ENCODE measurements at places on chromosomes 3 and 15.

DNA sequence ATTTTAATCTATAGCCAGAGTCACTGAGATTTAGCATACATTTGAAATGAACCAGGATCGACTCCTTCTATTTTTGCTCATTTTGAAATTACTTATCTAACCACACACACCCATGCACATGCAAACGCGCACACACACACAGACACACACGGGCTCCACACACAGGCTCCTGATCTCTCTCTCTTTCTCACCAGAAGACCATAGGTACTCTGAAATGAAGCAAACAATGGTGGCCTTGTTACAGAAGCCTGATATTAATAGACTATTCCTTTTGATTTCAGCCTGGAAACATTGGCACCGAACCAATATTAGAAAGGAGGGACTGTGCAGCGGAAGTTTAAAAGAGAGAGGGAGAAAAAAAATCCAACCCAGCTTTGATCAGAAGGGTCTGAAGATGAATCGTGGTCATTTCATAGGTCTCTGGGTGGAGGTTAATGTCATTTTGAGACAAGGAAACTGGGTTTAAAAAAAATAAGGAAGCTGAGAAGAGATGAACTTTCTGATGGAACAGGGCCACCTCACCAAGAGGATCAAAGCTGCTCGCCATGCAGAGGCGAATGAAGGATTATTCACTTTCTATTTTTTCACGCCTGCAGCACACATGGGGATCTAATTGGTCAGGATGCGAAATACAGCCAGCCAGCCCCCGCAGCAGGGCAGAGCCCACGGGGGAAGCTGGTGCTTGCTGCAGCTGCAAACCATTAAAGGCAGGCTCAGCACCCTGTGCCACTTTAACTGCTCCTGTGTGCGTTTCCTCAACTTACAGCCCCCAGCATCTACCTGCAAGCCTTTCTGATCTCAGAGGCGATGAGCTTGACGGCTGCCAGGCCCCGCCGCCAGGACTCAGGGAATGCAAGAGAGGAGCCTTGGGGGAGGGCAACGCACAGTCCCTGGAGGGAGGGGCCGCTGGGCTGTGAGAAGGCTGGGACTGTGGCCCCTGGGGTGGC lies 88.8 kb downstream of the HES1 start:
- DNase-seq: no peak

DNA sequence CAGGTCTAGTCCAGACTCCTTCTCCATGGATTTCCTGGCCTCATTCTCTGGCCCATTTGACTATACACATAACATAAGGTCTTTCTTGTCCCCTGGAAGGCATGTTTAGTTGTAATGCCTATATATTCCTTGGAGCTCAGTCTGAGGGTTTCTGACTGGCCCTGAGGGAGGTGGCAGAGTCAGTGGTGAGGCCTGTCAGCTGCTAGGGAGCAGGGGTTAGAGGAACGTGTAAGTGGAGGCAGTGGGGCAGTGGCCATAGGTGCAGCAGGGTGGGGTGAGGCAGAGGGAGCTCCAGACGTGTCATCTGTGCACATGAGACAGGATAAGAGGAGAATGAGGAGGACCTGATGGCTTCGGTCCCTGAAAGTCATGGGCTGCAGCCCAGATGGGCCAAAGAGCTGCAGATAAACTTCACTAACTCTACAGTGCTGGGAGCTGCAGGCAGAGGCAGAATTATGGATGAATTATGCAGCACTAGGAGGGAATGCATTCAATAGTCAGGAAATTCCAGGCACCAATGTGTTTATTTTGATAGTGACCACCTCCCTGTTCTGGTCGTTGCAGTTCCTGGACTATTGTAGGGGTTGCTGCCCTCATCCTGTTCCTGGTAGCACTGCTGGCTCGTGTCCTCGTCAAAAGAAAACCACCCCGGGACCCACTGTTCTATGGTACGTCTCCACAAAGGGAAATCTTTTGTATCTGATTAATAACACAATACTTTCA lies 4.9 kb downstream of the TM6SF1 start:
- DNase-seq: peak; percentile 10

DNA sequence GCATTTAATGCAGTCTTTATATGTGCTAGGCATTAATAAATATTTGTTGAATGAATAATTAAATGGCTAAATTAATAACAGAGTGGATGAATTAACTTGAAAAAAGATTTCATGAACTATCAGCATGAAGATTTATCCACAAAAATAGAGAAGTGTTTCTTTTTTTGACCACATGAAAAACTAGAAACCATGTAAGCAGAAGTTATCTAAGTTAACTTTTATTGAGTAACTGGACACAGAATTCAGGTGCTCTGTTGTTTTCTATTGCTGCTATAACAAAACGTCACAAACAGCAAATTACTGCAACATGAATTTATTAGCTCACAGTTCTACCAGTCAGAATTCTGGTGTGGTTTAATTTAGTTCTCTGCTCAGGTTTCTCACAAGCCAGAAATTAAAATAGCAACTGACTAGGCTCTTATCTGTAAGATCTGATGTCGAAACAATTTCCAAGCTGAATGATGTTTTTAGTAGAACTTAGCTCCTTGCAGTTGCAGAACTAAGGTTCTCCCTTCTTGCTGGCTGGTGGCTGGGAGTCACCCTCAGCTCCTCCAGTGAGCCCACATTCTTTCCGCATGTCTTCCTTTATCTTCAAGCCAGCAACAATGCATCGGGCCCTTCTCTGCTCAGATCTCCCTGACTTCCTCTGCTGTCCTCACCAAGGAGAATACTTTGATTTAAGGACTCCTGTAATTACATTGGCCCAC lies 810.2 kb upstream of the ALCAM start:
- peak; percentile 80 for DNase-seq

- no peak for DNase-seq
Measured at GRCh38 chr3:5458526-5458925, 271.0 kb downstream of the EDEM1 start.

- DNase-seq: no peak
Measured at GRCh38 chr15:32642667-32643435, 1.3 kb downstream of the SCG5 start.

GRCh38 chr3:113695786-113696645 lies at the start of gene USF3:
TSS of gene USF3 (minus strand) at chr3:113696642. CDS start at chr3:113674878, 21,764 bp downstream.
- peak; percentile 44 for DNase-seq

DNA sequence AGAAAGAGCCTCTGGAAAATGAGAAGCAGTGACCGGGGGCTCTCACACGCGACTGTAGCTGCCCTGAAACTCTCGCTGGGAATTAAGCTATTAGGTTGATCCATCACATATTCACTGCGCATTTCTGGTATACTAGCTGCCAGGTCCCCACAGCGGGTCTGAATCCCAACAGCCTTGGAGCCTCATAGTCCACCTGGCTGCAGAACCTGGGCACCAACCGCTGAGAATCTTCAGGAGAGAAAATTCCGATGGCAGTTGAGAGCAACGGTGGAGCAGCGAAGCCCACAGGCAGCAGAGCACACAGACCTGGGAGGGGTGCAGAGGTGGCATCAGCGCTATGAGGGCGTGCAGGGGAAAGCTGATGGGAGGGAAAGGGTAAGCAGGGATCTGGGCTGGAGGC lies 75.1 kb downstream of the FAM174B start:
- DNase-seq: no peak

GRCh38 chr15:77898811-77899730 lies 178.4 kb downstream of the TBC1D2B start:
- no peak for DNase-seq

- no peak for DNase-seq
Measured at GRCh38 chr3:53708001-53708621, 138.1 kb downstream of the CHDH start.

GRCh38 chr3:183697610-183698317 lies at the start of gene YEATS2:
TSS of gene YEATS2 (plus strand) at chr3:183697797. CDS start at chr3:183715163, 17,366 bp downstream.
- DNase-seq: peak; percentile 55

- DNase-seq: no peak
Measured at GRCh38 chr3:47761046-47761445, 20.6 kb downstream of the SMARCC1 start.

- peak; percentile 11 for DNase-seq
Measured at GRCh38 chr3:9301091-9301490, 51.6 kb upstream of the SRGAP3 start.

DNA sequence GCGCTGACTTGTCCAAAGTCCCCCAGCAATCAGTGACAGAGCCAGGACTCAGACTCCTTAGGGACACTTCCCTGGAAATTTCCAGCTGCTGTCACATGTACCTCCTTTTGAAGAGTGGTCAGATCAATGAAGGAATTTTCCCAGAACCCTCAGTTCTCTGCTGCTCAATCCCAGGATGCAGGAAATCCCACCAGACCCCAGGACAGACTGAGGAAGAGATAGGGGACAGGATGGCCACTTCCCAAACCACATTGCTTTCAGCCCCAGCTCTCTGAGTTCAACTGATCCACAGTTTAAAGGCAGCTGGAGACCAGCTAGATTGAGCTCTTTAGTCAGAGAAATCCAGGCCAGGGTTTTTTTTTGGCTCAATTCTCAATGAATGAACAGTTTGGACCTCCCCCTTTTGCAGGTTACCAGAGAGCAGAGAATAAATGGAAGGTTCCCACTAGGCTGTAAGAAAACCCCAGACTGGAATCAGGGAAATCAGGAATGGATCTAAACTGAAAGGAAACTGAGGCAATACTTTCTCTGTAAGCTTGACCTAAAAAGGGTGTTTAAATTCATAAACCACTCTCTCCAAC lies 1.5 kb downstream of the CYP1A1 start:
- DNase-seq: peak; percentile 70

DNA sequence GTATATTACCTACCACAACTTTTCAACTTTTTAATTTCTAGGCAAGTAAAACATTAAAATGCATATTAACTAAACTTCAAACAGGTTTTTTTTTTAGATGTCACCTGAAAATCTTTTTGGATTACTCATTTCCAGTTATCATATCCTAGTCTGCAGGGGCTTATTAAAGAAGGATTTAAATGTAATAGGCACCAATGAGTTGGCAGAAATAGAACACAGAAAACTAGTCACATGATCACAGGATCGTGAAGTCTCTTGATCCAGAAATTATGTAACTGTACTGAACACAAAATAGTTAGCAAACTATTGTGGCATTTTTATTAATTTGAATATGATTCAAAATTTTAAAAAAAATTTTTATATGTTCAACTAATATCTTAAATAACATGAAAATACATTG lies 654.4 kb upstream of the NAALADL2 start:
- DNase-seq: no peak

GRCh38 chr15:99361545-99362185 lies 110.4 kb downstream of the LRRC28 start:
- DNase-seq: peak; percentile 48

- DNase-seq: no peak
Measured at GRCh38 chr3:184384856-184385422, 5.1 kb downstream of the CHRD start.

- peak; percentile 90 for DNase-seq
Measured at GRCh38 chr15:85312486-85312885, 67.9 kb upstream of the AKAP13 start.

GRCh38 chr15:68431792-68432401 lies at the start of gene ITGA11:
TSS of gene ITGA11 (minus strand) at chr15:68432163. CDS start at chr15:68432066, 97 bp downstream.
- DNase-seq: peak; percentile 45

GRCh38 chr15:39453620-39454019 lies 127.3 kb upstream of the THBS1 start:
- DNase-seq: no peak

GRCh38 chr3:105613120-105613519 lies 246.4 kb downstream of the ALCAM start:
- peak; percentile 13 for DNase-seq

- DNase-seq: no peak
Measured at GRCh38 chr15:33649217-33649933, 318.9 kb upstream of the CHRM5 start.

DNA sequence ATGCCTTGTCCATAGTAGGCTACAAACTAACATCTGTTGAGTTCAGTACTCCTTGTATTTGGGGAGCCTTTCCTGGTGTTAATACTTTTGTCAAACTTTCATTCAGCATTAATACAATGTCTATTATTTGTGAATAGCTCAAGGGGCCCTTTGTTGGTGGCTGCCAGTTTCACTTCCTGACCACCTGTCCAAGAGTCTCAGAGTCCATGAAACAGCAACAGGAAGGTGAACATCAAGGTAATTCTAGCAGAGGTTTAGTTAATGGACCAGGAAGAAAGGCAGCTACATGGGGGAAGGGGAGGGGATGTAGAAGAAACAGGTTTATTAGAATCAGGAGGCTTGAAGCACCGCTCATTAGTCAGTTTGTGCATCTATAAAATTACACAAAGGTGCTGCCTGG lies 386.9 kb downstream of the PDCD6IP start:
- DNase-seq: no peak

GRCh38 chr3:13012221-13012691 lies 61.0 kb downstream of the IQSEC1 start:
- no peak for DNase-seq

DNA sequence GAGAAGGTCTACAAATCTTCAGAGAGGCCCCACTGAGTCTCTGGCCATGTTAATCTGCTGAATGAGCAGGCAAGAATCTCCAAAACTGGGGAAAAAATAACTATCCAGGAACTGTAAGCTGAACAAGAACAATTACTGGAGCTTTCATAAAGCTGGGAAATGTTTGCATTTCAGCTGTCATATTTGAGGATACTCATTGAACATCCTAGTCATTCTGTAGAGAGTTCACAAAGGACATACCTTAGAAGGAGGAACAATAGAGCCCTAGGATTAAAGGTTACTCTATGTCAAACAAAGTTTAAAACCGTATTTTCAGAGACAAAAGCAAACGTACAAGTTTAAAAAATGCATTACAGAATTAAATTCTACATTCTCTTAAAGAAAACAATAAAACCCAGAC lies 257.5 kb downstream of the SCAPER start:
- DNase-seq: no peak

DNA sequence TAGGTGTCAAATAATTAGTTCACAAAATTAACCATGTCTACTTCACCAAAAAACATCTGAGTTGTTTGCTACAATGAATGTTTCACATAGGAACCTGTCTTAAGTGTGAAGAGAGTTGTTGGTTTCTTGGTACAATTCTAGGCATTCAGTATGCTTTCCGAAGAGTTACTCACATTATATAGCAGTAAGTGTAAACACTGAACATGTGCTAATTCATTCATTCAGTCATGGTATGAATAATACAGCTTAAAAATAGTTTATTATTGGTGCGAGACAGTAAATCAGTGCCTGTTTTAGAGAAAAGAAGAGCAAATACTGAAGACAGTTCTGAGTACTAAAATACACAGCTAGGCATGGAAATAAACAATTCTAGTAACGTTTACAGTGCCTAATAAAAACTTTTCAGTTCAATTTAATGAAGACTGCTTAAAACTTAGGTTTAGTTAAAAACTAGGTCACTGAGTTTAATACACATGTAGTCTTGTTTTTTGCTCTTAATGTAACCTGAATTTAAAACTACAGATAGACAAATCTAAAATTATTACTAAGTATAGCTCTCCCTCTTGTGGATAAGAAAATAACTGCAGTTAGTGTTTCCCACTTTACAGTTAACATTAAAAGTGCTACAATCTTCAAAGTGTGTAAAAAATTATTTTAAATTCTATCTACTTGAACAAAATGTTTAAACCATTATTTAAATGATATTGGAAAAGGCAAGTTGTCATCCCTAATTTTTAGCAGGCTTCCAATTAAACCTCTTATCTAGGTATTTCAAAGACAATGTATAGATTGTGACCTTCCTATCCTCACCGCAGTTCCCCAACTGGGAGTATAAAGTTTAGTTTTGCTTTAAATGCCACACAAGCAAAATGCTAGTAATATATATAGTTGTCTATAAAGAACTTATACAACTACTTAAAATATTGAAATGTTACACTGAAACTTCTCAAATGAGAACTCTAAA lies 20.1 kb upstream of the ZCWPW2 start:
- DNase-seq: peak; percentile 33
